ENCODE measurements at places on chromosomes 12 and 14.

DNA sequence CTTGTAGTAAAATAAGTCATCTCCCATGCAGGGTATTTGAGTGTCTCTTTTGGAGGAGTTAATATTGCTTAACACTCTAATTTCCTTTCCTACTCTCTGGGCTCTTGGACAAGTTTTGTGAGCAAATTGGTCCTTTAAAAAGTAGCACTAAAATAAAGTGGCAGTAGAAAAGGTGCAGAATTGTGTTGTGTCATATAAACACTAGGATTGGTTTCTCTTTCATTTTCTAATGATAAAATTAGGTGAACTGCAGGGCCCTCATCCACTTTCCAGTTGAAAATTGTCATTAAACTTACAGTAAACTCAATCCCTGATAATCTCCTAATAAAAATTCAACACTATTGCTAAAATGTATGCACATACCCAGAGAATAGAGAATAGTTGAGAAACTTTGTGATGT is 42.6 kb upstream of the REP15 start:
- DNase-seq, result no peak

DNA sequence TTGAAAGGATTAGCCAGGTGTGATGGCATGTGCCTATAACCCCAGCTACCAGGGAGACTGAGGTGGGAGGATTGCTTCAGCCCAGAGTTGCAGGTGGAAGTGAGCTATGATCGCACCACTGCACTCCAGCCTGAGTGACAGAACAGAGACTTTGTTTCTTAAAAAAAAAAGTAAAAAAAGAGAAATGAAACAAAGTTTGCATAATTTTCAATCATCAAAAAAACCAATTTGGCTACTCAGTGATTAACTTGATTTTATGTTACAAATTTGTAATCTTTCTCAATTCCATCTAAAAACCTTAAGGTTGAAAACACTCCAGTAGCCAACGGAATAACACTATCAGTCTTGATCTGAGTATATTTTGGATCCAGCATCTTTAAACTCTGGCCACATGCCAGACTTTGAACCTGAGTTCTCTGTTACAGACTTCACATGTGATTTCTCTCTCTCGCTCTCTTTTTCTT is 12.6 kb upstream of the DENND5B start:
- DNase-seq, result no peak

DNA sequence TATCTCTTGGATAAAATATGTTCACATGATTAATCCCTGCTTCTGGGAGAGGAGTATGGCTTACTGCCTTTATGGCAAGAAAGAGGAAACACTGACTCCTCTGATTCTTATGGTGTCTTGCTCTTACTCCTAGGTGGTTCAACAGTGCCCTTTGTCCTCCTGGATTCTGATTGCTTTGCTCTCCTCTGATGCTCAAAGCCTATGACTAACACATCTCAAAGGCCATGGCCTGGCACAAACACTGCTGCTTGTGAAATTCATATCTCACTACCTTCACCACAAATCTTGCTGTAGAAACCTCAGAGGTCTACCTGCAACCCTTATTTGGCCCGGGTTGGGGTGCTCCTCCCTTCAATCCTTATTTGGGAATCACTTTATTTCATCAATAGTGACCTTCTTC is 217.2 kb downstream of the C12orf50 start:
- DNase-seq, result no peak

DNA sequence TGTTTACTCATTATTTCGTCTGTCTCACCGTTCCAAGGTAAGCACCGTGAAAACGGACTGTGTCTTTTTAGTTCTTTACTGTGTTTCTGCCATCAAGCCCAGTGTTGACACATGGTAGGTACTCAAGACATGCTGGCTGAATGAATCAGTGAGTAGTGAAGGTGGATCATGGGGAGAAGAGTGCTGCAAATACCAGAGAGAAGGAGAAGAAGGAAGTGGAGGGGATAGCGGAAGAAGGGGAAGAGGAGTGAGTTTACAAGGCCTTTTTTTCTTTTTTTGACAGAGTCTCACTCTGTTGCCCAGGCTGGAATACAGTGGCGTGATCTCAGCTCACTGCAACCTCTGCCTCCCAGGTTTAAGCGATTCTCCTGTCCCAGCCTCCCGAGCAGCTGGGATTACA is 54.6 kb downstream of the ETV6 start:
- no peak for DNase-seq

- no peak for DNase-seq
These were observed 1.7 kb downstream of the PPM1H start for GRCh38 chr12:62933220-62933601.

GRCh38 chr12:65656156-65656882 is 168.0 kb upstream of the HMGA2 start:
- DNase-seq, result no peak

DNA sequence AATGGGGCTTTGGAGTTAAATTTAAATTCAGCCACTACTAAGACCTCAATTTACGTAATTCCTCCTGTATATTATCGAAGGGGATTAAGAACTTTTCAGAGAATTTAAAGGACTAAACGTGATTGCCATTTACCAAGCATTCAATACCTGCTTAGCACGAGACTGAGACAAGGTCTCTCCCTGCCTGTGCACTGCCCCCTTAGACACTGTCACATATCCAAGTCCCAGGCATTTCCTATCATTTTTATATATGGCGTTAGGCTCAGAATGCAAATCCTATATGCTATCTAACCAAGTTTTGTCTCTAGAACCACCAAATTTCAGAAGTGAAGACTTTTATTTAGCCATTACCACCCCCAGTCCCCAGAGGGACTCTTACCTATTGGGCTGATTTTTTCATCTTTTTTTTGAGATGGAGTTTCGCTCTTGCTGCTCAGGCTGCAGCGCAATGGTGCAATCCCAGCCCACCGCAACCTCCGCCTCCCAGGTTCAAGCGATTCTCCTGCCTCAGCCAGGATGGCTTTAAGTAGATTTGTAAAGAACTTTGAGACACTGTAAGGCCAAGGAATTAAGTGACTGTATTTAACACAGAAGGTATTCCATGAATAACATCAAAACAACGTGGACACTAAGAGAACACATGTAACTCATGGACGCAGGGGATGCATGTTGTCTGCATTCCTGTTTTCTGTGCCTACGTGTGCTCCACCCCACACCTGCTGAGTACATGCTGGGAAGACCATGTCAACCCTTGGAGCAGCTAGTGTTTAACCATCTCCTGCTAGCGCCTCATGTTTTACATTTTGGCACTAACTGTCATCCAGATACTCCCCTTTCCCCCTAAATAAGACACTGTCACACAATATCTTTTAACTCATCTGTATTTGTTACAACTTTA is 6.4 kb downstream of the HSP90AA1 start:
- DNase-seq, result no peak

GRCh38 chr14:60277605-60278190 is 28.7 kb downstream of the PPM1A start:
- DNase-seq, result no peak

GRCh38 chr14:20970983-20971704 is 15.9 kb downstream of the RNASE2 start:
- DNase-seq, result peak; percentile 75

DNA sequence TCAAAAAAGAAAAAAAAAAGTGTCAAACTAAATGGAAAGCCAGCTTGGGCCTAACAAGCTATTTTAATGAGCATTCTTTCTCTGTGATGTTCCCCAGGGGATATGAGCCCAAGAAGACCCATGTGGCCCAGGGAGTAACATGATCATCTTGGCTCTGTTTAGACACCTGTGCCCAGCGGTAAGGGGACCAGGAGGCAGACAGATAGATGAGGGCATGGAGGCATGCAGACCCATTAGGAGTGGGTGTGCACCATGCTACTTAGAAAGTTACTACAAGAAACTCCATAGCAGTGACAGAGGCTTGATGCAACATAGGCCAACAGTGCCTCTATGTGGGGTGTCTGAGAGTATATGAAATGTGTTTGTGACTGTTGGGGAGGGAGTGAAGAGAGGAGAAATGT is 3.1 kb upstream of the CREBL2 start:
- DNase-seq, result no peak

DNA sequence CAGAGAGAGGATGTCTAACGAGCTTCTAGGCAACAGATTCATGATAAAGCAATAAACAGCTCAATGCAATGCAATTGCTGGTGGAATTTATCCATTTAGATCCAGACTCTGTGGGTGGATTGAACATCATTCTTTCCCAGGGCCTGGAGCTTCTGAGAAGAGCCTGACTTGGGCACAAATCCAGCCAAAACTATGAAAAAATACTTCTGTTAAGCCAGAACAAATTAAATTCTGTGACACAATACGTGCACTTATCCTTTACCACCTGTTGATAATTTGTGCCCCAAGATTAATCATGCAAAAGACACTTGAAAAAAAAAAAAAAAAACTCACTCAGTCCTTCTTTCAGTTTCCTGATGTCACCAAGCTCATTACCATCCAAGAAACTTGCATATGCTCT is 446.0 kb upstream of the DCN start:
- DNase-seq, result no peak

DNA sequence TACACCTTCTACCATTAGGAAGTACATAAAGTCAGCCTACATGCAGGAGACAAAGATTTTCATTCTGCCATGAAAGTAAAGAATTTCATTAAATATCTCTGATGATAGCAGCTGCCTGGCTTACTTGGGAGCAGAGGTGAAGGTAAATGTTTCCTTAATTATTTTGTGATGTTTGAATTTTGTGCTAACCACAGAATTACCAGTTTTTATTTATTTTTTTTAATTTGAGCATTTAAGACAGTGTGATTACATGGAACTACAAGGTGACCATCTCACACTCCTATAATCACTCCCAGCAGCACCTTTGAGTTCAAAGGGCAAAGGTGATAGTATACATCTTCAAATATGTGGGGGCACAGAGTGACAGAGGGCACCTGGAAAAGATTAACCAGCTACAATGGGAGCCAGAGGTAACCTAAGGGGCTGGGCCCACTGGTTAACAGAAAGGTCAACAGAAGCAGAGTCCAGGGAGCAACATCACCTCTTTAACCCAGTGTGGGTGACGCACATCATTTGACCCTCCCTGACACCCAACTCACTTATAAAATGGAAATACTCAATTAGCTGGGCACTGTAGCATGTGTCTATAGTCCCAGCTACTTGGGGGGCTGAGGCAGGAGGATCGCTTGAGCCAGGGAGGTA is 65.0 kb downstream of the GCH1 start:
- no peak for DNase-seq

- DNase-seq, result no peak
These were observed 90.5 kb upstream of the FOXN3 start for GRCh38 chr14:89507521-89507920.

GRCh38 chr14:45103806-45104205 is 19.9 kb downstream of the PRPF39 start:
- DNase-seq, result no peak

DNA sequence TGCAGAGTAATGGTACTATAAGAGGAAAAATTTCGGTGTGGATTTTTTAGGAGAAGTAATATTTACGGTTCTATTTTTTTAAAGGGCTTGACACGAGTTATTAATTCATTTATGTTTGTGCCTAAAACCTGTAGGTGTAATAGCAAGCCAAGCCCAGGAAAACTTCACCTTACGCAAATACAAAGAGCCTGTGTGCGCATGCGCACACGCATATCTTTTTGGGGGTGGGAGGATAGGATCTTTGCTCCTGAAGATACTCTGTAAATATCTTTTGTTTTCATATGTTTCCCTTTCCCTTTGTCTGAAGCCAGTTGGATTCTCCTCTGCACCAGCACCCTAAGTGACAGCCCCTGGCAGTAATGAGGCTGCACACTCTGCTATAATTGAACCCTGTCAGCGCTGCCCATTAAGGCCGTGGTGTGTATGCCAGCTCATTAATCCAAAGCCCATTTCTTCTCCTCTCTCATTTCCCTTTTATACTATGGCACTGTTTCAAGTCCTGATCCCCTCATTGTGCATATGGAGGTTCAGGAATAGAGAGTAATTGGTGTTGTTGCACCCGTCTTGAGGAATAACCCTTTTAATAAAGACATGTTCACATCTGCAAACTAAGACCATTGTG is 327.2 kb upstream of the E2F7 start:
- DNase-seq, result no peak

DNA sequence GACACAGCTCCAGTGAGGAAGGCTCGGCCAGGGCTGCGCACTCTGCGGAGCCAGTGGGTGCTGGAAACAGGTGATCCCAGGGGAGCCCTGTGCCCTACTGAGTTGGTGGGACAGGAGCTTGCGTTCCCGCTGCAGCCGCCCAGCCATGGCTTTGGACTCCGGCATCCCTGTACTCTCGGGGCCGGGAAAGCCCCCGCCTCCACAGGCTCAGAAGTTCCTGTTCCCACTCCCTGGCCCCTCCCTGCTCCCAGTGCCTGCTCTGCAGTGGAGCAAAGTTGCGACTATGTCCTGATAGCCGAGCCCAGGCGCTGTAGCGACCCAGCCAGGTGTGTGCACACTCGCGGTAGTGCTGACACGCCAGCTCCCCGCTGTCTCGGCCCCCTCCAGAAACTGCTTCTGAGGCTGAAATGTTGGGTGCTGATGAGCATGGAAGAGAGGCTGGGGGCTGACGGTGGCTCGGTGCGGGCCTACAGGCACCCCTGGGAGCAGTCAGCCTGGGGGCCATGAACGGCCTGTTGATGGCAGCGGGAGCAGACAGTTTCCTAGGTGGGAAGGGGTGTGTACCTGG is 344.6 kb upstream of the MGAT4C start:
- no peak for DNase-seq

DNA sequence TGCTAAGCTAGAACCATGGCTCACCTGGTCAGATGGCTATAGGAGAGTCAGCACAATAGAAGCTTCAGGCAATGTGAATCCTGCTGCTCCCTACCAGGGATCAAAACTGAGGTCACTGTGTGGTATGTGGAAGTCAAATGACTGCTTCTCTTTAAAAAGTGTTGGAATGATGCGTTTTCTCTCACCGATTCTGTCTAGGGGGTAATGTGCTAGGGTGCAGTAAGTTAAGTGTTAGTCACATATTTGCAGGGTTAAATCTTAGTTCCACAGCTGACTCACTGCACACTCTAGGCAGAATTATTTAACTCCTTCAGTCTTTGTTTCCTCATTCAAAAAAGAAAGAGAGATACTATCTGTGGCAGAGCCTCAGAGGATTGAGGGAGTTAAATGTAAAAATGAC is 696.6 kb downstream of the DIO2 start:
- DNase-seq, result no peak

DNA sequence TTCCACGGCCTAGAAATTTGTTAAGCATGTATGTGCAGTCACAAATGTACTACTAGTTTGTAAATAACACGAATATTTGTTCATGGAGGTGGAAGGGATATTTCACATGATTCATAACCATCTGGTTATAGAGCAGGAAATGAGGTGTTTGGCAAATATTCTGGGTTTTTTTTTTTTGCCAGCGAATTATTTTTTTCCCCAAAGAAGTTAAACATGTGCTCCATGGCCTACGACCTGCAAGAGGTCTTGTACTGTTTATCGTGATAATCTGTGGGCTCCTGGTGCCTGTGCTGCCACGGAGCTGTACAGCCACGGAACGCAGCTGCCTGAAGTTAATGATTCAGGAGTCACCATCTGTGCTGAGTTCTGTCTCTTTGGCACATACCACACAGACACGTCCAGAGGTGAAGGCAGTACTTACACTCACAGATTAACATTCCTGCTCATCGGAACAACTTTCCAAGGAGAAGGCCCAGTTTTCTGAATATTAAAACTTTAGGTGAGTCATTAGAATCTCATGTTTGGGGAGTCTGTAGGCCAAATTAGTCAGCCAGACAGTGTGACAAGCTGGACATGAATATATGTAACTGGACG is 156.3 kb downstream of the TMX1 start:
- no peak for DNase-seq
